CD4-positive, alpha-beta T cell (primary cell): ENCODE measurements at places on chromosomes 5 and 9.

- DNase-seq: no peak
These were observed 51.8 kb downstream of the WDR36 start for GRCh38 chr5:111143910-111144309.

DNA sequence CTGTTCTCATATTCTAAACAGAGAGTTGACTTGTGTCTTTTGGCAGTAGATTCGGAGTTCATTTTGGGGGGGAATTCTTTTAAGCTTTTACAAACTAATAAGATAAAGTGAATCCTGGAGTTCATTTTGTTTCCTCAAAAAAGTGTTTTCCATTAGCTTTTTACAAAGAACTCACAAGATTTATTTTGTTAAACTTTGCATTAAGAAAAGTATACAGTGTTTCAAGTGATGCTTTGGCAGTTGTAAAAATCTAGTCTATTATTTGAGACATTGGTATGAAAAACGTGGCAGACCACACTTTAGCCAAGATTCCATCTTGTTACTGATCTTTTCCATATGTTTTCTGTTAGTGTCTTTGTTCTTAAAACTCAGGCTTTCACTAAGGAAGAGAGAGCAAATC lies 1.2 kb upstream of the OMD start:
- DNase-seq: no peak

GRCh38 chr5:88687373-88687911 lies 195.5 kb downstream of the MEF2C start:
- DNase-seq: no peak

GRCh38 chr5:143514616-143515335 lies 111.3 kb upstream of the NR3C1 start:
- DNase-seq: no peak

- DNase-seq: no peak
These were observed 11.8 kb downstream of the HK3 start for GRCh38 chr5:176887252-176887849.

DNA sequence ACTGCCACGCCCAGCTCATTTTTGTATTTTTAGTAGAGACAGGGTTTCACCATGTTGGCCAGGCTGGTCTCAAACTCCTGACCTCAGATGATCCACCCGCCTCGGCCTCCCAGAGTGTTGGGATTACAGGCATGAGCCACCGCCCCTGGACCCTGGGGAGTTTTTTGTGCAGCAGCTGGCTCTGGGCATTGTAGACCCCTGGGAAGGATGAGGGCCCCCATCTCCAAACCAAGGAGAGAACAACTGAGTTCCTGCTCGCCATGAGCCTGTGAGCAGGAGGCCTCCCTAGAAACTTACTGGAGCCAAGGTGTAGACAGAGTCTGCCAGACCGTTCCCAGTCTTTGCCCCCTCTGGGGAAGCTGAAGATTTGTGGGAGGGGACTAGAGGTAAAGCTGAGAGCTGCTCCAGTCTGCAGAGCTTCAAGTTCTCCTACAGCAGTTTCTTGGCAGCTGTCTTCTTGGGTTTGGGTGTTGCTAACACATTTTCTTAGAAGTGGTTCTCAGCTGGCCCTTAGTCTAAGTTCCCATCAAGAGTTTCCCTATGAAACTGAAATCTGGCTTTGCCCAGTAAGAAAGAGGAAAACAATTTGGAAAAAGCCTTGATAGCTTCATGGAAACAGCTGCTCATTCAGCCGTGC lies 12.4 kb downstream of the NUDT2 start:
- no peak for DNase-seq

GRCh38 chr5:148626081-148626613 lies 28.2 kb downstream of the HTR4 start:
- DNase-seq: no peak

DNA sequence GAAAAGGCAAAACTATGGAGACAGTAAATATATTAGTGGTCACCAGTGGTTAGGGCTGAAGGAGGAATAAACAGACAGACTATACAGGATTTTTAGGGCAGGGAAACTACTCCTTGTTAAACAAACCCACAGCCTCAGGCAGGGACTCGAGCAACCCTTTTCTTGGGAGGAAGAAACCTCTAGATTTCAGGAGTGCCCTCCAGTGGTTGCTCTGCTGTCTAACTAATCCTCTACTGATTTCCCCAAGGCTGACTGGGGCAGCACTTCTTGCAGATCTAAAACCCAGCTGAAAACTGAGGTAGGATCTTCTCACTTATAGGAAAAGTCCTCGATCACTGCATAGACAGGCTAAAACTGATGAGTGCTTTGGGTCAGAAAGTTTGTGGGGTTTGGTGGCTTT lies 176.8 kb downstream of the ISOC1 start:
- no peak for DNase-seq

- no peak for DNase-seq
These were observed 29.1 kb upstream of the BNC2 start for GRCh38 chr9:16899606-16900005.

GRCh38 chr9:31733166-31733565 lies 651.3 kb upstream of the ACO1 start:
- no peak for DNase-seq

GRCh38 chr9:35842020-35842745 lies 13.2 kb downstream of the TMEM8B start:
- DNase-seq: no peak

- no peak for DNase-seq
These were observed 384.6 kb upstream of the SLC30A5 start for GRCh38 chr5:68709239-68709638.

GRCh38 chr5:180850434-180851078 lies 10.5 kb downstream of the ZFP62 start:
- no peak for DNase-seq

DNA sequence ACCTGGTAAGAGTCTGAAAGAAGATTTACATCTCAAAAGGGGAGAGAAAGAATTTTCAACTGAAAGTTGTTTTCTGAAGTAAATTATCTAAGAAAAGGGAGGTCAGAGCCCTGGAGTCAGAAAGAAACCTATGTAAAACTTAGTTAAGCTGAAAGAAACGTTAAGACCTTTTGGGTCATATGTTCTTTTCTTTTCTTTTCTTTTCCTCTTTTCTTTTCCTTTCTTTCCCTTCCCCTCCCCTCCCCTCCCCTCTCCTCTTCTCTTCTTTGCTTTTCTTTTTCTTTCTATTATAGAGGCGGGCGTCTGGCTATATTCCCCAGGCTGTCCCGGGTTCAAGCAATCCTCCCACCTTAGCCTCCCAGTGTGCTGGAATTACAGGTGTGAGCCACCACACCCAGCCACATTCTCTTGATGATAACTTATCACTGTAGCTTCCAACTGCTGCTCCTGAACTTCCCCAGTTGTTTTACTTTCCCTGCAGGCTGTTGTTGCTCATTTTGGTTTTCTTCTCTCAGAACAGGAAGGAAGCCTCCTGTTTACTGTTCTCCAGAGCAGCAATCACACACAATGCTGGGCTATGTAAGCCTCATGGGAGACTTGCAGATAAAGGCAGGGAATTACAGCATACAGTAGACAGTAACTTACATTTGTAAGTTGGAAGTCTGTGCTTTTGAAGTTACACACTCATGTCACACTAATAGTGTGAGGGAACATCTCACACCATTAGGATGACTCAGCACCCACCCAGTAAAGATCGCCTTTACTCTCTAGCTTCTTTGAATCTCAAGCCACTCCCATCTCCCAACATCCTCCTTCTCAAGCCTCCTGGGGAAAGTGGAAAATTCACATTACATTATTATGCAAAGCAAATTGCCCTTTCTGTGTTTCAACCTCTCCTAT lies 2216.6 kb upstream of the WWC1 start:
- no peak for DNase-seq

- no peak for DNase-seq
These were observed 30.8 kb downstream of the GALNT12 start for GRCh38 chr9:98838155-98838867.

- no peak for DNase-seq
These were observed 35.5 kb downstream of the OLFML2A start for GRCh38 chr9:124812441-124812876.

DNA sequence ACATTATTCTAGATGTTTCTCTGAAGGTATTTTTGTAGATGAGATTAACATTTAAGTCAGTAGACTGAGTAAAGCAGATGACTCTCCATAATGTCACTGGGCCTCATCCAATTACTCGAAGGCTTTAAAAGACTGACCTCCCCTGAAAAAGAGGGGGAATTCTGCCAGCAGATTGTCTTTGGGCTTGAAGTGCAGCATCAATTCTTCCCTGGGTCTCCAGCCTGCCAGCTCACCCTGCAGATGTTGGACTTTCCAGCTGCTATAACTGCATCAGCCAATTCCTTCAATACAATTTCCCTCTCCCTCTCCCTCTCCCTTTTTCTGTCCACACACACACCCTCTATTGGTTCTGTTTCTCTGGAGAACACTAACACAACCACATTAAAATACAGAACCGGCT lies 472.8 kb downstream of the SPOCK1 start:
- DNase-seq: no peak

DNA sequence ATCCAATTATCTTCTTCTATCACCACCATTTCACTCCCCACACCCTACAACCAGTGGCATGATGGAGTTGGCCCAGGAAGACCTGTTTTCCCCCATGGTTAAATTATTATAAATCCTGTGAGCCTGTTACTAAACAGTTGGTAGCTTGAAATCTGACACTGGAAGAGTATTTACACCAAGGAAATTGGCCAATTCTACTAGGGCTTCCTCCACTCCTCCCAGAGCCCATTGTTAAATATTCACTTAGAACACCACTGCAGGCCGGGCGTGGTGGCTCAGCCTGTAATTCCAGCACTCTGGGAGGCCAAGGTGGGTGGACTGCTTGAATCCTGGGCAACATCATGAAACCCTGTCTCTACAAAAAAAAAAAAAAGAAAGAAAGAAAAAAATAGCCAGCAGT lies 32.4 kb upstream of the CKS2 start:
- DNase-seq: no peak

GRCh38 chr9:121281614-121282276 lies 13.8 kb downstream of the GSN start:
- DNase-seq: no peak

DNA sequence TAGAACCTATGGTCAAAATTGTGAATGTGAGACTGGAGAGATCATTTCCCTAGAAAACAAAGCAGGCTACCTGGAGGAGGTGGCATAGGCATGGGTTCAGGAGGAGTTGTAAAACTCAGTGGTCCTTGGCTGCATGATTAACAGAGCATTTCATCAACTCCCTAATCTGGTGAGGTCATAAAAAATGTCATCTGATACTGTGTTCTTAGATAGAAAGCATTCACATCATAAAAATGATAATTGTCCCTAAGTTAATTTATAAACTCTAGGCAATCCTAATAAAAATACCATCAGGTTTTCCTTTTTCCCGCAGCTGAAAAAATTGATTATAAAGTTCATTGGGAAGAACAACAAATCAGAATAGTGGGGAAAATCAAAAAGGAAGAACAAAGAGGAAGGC lies 60.6 kb upstream of the GALNT10 start:
- DNase-seq: no peak

GRCh38 chr9:92988215-92988768 lies 41.0 kb downstream of the FGD3 start:
- no peak for DNase-seq

- no peak for DNase-seq
These were observed 2.3 kb downstream of the EIF4E1B start for GRCh38 chr5:176632745-176633144.

- DNase-seq: no peak
These were observed 76.6 kb downstream of the PAPPA start for GRCh38 chr9:116230051-116230632.

DNA sequence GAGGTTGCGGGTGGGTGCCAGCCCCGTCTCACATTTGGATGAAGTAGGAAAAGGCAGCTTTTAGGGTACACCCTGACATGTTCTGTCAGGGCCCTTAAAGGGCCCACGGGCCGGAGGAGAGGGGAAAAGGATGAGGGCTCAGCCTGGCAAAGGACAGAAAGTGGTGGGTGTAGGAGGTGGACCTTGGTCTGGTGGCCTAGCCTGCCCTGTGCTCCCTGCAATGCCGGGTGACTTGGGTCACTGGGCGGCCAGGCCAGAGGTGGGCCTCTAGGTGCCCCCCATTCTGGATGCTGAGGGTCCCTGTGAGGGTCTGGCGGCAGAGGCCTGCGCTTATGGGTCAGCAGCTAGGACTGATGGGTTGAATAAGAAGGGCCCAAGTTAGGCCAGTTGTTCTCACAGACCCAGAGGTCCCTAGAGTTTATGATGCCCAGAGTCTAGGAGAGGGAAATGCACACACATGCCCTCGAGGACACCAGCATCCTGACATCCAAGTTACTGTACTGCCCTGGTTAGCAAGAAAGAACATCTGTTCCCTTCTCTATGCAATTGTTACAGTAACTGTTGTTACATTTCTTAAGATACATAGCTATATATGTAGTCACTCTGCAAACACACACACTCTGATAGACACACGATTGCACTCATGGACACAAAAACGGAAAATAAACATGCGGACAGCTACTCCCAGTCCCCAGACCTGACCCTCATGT lies 12.5 kb downstream of the TRIM7 start:
- DNase-seq: no peak

DNA sequence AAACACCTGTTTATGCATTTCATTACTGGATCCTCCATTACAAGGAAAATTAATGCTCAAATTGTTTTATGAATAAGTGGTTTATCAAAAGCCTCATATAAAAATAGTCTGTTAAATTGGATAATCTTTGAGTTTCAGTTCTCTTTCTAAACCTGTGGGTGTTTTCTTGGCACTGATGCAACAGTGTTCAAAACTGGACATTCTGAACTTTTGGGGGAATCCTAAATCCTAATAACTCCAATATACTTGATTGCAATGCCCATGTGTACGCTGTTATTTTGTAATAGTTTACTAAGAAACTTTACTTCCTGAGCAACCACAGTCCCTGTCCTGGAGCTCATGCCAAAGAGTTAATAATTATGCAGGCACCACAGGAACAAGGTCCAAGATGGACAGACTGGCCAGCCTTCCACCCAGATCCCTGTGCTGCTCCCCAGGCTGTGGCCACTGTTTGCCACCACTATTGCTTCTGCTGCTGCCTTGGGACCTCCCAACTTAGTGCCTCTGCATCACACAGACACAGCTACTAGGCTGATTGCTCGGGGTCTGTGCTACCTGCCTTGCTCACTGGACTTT lies 14.0 kb downstream of the IRGM start:
- no peak for DNase-seq

DNA sequence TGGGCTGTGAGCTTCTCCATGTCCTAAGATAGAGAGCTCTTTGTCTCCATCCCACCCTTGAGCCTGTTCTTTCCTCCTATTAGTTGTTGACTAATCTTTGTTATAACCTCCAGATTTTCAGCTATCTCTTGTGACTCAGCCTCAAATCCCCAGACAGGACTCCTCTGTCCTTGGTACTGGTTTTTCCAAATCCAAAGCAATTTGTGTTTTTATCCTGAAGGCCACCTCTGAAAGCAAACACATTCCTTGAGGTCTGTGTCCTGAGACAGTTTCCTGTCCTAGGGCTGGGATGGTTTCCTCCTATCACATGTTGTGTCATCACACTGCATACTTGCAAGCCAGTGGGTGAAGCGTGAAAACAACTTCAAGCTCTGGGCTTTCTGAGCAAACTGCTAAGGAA lies 8.5 kb downstream of the TNC start:
- DNase-seq: no peak

DNA sequence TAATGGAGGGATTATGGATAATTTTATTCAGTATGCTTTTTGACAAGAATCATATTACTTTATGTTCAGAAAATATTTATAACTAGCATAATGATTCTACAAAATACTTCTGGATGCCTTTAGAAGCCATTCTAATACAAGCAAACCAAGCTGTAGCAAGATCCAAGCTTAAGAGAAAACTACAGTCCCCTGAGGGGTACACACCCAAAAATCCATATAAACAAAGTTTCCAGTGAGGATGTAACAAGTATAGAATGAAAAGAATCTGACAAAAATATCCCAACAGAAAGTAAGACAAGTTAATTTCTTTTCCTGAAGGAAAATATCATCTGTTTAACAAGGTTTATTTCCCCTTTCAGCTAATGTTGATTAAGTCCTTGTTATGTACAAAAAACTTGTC lies 53.9 kb downstream of the MLLT3 start:
- DNase-seq: no peak
